ENCODE measurements at places on chromosomes 5 and 9. TPM values are rescaled to one million over a fixed set of nuclear protein-coding genes. Genes with fewer than 3 reads are reported as not detected.

GRCh38 chr9:95807326-95807947 is 68.1 kb upstream of the ERCC6L2 start:
- ATAC-seq = no peak

DNA sequence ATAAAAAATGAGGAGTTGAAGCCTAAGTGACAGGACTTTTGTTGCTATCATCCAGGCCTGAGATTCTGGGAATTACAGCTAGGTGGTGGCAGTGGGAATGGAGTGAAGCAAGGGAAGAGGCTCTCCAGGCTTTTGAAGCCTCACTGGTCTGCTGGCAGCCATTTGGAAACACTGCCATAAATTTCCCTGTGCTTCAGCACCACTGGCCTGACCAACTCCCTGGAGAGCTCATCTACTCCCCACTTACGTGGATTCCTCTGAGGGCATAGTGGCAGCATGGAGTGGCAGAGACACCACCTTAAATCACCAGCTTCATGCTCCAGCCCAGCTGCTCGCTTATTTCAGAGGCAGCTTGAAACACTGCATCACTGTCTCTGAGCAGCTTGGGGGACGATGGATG is 518.2 kb downstream of the TLR4 start:
- no peak for ATAC-seq

DNA sequence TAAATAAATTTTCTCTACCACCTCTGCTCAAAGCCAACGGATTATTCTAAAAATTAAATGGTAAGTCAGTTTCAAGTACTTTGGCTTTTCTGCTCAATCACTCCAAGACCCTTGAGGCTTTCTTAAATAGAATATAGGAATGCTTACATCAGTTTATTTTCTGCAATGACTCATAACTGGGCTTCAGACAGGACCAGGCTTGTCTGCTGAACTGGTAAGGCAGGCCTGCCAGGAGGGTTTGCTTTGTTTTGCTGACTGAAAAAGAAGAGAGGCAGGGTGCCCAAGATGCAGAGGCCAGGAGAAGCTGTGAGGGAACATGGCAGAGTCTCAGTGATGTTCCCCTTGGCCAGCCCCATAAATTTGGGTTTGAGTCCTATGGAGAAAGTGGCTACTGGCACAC is 60.3 kb upstream of the EPB41L4A start:
- ATAC-seq = no peak

DNA sequence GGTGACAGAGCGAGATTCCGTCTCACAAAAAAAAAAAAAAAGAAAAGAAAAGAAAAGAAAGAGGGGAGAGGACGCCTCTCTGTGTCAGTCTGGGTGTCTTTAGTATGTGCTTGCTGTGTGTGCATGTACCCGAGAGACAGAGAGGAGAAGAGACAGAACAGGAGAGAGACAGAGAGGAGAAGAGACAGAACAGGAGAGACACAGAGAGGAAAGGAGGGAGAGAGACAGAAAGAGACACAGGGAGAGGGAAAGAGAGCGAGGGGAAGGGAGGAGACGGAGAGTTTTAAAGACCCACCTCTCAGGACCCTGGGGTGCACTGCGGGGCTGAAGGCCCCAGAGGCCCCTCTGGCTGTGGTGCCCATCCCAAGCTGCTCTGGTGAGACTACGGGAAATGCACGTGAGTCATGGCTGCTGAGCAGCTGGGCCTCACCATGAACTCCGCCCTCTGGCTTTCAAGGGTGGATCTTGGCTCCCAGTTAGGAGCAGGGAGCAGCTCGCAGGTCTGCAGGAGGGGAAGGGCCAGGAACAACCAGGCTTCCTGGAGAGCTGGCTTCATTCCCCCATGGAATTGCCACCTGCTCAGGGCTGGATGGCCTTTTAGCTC is 7.9 kb downstream of the SLC6A3 start:
- no peak for ATAC-seq

DNA sequence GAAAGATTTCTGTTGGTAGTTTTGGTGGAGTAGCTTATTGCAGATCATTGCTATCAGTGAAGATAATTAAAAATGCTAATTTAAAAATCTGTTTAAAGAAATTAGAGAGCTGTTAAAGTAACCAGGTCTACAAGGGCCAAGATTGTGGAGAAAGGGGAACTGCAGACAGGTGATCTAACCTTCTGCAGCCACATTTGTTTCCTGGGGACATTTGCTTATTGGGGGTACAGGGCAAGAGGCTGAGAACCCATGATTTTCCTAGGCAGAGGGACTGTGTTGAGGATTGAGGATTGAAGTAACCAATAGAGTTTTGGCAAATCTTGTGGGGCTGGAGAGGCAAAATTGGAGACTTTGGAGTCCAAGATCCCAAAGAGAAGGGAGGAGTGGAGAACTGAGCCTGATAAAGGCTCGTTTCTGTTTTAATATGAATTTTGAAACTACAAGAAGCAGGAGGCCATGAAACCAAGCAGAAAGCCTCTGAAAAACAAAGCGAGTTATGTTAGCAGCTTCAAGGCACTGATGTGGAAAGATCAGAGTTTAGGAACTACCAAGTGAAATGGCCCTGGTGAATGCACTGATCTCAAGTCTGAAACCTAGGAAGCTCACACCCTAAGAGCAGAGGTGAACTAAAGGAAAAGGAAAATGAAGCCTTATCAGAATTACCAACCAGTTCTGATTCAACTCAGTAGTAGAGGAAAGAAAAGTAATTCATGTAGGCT is 219.8 kb upstream of the C9orf72 start:
- ATAC-seq = no peak

DNA sequence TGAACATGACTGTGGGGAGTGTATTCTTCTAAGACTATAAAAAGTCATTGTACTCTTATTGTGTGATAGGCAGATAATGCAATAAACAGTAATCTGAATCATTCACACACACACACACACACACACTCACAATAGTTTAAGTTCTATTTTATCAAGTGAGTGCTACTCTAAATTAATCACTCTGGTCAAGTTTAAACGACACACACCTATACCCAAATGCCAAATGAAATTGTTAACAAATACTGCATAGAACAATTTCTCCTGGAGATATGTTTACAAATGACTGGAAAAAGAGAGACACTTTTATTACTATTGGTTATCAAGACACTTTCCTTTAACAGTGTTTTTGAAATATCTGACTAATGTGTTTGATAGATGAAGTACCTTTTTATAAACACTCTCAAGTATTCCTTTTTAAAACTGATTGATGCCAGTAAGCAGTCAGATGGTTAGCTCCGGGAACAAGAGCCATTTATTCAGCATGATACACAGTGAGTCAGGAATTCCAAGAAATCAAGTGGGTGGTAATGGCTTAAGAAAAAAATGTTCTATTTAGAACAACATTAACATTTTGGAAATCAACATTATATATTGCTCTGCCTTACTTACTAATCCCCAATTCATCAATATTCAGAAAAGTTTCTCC is 521.6 kb upstream of the ST8SIA4 start:
- ATAC-seq = no peak

GRCh38 chr5:61334868-61335615 is 3.0 kb downstream of the ZSWIM6 start:
- no peak for ATAC-seq

GRCh38 chr9:111896942-111897600 is 457 bp downstream of the UGCG start:
- peak; percentile 50 for ATAC-seq

DNA sequence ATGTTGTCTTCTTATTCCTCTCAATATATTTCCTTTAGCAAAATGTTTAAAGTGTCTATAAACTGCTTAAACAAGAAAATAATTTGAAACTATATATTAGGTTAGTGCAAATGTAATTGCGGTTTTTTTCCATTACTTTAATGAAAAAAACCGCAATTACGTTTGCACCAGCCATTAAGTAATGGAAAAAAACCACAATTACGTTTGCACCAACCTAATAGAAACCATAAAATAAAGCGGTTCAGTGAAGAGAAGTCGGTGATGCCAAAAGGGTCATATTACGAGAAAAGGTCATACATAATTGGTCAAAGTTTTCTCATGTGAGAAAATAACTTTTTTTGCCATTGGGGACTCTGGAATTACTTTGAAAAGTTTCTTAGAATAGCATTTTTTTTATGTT is 385.6 kb upstream of the ST8SIA4 start:
- no peak for ATAC-seq

The SLC34A3 gene
- total RNA-seq = not detected

The KLHL3 gene
- 5.3 TPM for total RNA-seq

The MYOZ3 gene
- total RNA-seq = 0.21 TPM

The FOXD4 gene
- 0.22 TPM for total RNA-seq

The PCDHAC2 gene
- not detected for total RNA-seq

The UGT3A2 gene
- 0.28 TPM for total RNA-seq

Measured in activated T-helper 17 cell treated with anti-CD3 and anti-CD28 coated beads, Interleukin-2, amount 50 U/mL, for 72 hours (primary cell).